Stimulated activated CD8-positive, alpha-beta memory T cell treated with anti-CD3 and anti-CD28 coated beads, Interleukin-12 subunit alpha, Interleukin-12 subunit beta, amount 100 ng/mL, for 4 hours (primary cell): ENCODE measurements at places on chromosomes 2 and 18.

DNA sequence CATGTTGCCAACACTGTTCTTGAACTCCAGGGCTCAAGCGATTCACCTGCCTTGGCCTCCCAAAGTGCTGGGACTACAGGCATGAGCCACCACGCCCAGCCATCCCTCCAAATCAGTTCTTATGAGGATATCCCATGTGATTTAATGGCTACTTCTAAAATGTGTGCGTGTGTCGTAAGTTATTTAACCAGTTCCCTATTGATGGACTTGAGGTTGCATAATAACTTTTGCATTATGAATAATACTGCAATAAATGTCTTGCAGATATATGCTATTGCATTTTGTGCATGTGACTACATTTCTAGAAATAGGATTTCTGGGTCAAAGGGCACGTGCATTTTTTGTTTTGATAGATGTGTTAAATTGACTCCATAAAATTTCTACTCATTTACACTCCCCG, 19.0 kb downstream of the DIPK1C start:
- DNase-seq, result no peak

GRCh38 chr2:10426726-10427617, 21.2 kb downstream of the ODC1 start:
- DNase-seq, result no peak

DNA sequence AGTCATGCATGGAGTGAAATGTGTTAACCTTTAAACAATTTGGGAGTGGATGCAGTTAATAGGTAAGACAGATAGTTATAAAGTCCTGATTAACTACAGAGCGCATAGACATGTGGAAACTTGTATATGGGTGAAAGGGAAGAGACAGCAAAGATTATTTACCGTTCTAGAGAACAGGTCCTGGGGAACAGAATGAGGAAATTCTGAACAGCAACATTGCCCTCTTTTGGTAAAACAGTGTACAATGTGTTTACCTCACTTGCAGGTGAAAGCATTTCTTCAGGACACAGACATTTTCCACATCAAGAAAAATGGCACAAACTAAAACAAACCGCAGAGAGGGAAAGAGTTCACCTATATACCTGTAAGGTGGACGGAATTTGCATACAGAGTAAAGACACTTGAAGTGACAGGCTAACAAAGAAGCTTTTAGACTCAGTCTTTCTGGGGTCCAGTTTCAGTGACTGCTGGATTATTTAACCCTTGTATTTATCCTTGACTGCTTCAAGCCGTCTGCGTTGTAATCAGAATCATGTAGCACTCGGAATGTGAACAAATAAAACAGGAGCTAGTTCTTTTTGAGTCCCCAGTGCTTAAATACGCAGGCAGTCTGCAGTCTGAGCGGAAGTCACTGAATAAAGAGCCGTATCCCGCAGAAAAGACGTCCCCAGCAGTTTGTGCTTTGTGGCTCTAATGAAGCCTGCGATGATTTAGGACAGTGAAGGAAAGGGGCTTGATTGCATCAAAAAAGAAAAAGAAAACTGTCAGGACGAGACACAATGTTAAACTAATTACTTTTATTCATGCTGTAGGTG, 364.8 kb upstream of the GALNT5 start:
- DNase-seq, result no peak

DNA sequence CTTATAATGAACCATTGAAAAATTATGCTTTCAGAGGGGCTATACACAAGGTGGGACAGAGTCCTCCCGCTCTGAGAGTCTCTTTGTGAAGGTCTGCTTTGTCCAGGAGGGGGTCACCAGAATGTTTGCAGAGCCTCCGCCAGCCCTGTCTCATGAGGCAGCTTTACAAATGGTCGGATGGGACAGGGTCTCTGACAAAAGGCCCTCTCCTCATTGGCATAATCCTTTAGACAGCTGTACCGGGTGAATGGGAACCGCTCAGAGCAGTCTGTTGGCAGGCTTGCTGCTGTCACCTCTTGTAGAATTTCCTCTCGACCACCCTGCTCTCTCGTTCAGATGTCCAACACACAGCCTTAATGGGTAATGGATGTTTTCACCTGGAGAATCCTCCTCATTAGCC, 40.2 kb upstream of the TGIF1 start:
- DNase-seq, result no peak

- DNase-seq, result no peak
These were observed 10.3 kb upstream of the NPPC start for GRCh38 chr2:231936491-231936890.

DNA sequence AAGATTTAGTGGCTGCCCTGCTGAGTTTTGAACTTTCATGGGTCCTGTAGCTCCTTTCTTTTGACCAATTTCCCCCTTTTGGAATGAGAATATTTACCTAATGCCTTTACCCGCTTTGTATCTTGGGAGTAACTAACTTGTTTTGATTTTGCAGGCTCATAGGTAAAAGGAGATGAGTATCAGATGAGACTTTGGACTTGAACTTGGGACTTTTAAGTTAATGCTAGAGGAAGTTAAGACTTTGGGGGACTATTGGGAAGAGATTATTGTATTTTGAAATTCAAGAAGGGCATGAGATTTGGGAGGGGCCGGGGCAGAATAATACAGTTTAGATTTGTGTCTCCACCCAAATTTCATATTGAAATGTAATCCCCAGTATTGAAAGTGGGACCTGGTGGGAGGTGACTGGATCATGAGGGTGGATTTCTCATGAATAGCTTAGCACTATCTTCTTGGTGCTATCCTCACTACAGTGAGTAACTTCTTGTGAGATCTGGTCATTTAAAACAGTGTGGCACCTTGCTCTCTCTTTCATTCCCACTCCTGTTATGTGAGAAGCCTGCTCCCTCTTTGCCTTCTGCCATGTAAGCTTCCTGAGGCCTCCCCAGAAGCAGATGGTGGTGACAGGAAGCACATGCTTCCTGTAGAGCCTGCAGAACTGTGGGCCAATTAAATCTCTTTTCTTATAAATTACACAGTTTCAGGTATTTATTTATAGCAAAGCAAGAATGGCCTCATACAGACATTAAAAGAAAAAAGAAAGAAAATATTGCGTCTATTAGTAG, 6.1 kb downstream of the ADI1 start:
- no peak for DNase-seq

- DNase-seq, result no peak
These were observed 54.4 kb upstream of the GRB14 start for GRCh38 chr2:164675687-164676086.

GRCh38 chr2:133841900-133842299, 273.6 kb upstream of the NCKAP5 start:
- no peak for DNase-seq

GRCh38 chr2:237488295-237488694, 1.2 kb downstream of the MLPH start:
- DNase-seq, result no peak

GRCh38 chr2:152383702-152384101, 48.7 kb downstream of the FMNL2 start:
- DNase-seq, result no peak

GRCh38 chr18:34592961-34593382, 117.1 kb upstream of the DTNA start:
- no peak for DNase-seq

DNA sequence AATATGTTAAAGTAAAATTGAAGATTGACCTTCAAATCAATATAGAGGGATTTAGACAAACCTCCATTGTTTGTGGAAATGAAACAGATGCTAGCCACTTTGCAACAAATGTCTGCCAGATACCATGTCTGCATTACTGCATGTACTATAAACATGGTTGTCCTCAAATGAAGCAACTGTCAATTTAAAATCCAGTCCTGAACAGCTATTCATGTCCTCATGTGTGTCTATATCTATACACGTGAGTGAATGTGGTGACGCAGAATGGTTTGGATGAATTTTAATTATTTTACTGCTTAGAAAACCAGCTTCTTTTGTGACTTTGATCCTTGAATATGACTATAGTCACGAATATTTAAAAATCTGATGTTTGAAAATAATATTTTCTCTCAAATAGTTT, 71.5 kb downstream of the NYAP2 start:
- no peak for DNase-seq

GRCh38 chr2:239590995-239591915, 190.4 kb upstream of the HDAC4 start:
- no peak for DNase-seq

DNA sequence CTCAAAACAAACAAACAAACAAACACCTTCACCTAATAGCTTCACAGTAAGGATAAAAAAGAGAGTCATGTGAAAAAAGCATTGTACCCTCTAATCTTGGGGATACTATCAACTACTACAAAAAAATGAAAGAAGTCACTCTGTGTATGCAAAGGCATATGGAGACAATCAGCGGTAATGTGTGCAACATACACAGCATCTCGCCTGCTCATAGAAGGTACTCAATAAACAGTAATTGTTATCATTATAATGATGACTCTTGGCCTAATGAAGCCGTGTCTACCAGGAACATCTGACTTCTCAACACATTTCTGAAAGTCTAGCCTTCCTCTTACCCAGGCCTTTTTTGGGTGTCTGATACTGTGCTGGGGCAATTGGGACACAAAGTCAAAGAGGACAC, 55.3 kb downstream of the MYCN start:
- no peak for DNase-seq

DNA sequence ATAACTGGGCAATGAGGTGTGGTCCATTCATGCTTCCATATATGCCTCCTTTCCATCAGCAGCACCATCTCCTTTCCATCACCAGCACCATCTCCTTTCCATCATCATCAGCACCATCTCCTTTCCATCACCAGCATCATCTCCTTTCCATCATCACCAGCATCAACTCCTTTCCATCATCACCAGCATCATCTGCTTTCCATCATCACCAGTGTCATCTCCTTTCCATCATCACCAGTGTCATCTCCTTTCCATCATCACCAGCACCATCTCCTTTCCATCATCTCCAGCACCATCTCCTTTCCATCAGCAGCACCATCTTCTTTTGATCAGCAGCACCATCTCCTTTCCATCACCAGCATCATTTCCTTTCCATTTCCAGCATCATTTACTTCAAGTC, 297.5 kb upstream of the SPHKAP start:
- no peak for DNase-seq

DNA sequence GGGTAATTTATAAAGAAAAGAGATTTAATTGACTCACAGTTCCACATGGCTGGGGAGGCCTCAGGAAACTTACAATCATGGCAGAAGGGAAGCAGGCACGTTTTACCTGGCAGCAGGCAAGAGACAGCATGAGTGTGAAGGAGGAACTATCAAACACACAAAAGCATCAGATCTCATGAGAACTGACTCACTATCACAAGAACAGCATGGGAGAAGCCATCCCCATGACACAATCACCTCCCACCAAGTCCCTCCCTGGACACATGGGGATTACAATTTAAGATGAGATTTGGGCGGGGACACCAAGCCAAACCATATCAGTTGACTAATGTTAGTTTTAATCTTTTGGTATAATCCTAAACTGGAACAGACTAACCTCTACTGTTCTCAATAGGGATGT, 49.1 kb upstream of the CPO start:
- DNase-seq, result no peak
